Hepatocyte (in vitro differentiated cells): ENCODE measurements at places on chromosomes 5 and 9. TPM values are rescaled to one million over a fixed set of nuclear protein-coding genes. Genes with fewer than 3 reads are reported as not detected.

GTF3C4 gene
- 16.6 and 19.2 TPM in 2 replicates for total RNA-seq

BTNL3 gene
- total RNA-seq, result 25.9 and 31.3 TPM in 2 replicates

OR1N1 gene
- total RNA-seq, result not detected in 2 replicates

OR1Q1 gene
- not detected in 2 replicates for total RNA-seq

THG1L gene
- 10.2 and 16.2 TPM in 2 replicates for total RNA-seq

GNA14 gene
- 1.5 and 3.1 TPM in 2 replicates for total RNA-seq

TMEM215 gene
- 0.40 and 0.43 TPM in 2 replicates for total RNA-seq

SV2C gene
- total RNA-seq, result under 0.01 and 0.12 TPM in 2 replicates

PCDHGB2 gene
- 0.20 and 0.33 TPM in 2 replicates for total RNA-seq

CDKN2AIPNL gene
- total RNA-seq, result 24.1 and 34.4 TPM in 2 replicates

LRRTM2 gene
- 0.16 and 0.47 TPM in 2 replicates for total RNA-seq

CFAP157 gene
- total RNA-seq, result not detected in 2 replicates

TSSK1B gene
- total RNA-seq, result 0.60 TPM in 1 of 2 replicates, not detected in the other

LIFR gene
- 61.3 and 83.8 TPM in 2 replicates for total RNA-seq

BDP1 gene
- 32.7 and 37.3 TPM in 2 replicates for total RNA-seq

STC2 gene
- total RNA-seq, result 26.6 and 28.6 TPM in 2 replicates

PCDHA12 gene
- total RNA-seq, result 18.7 TPM in 2 replicates

HCN1 gene
- total RNA-seq, result 0.57 and 0.64 TPM in 2 replicates

CDH18 gene
- 1.5 and 2.7 TPM in 2 replicates for total RNA-seq

TEX48 gene
- total RNA-seq, result not detected in 2 replicates

FOXI1 gene
- total RNA-seq, result not detected in 2 replicates

PCDHGA8 gene
- total RNA-seq, result 1.00 and 1.5 TPM in 2 replicates

PTGES gene
- total RNA-seq, result 17.1 and 26.4 TPM in 2 replicates

FRMPD1 gene
- 0.10 and 0.28 TPM in 2 replicates for total RNA-seq

TLR4 gene
- 1.7 and 2.4 TPM in 2 replicates for total RNA-seq

DNAH5 gene
- 0.40 and 0.72 TPM in 2 replicates for total RNA-seq

SLC6A7 gene
- 0.88 and 1.1 TPM in 2 replicates for total RNA-seq

PPP2R2B gene
- 2.3 and 4.4 TPM in 2 replicates for total RNA-seq

TAF11L10 gene
- not detected in 2 replicates for total RNA-seq
